ENCODE measurements at places on chromosomes 2 and 18.

GRCh38 chr2:28252311-28252710 lies 140.3 kb upstream of the FOSL2 start:
- DNase-seq: no peak

GRCh38 chr2:14737201-14737600 lies 104.7 kb downstream of the LRATD1 start:
- no peak for DNase-seq

GRCh38 chr2:181977661-181978350 lies 7.8 kb upstream of the PPP1R1C start:
- no peak for DNase-seq

DNA sequence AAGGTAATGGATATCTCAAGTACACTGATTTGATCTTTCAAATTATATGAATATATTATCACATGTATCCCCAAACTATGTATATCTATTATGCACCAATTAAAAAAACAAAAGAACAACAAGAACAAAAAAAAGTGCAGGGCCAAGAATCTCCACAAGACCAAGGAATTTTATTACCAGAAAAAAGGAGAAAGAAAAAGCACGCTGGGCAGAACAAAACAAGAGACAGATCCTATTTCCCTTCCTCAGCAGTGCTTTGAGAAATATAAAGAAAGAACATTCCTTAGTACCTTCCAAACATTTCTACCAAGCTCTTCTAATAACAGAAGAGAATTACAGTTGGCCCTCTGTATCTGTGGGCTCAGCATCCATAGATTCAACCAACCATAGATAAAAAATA lies 144.7 kb upstream of the CREB1 start:
- DNase-seq: no peak

- DNase-seq: no peak
Observed at GRCh38 chr18:9281780-9282179, 52.8 kb upstream of the TWSG1 start.

DNA sequence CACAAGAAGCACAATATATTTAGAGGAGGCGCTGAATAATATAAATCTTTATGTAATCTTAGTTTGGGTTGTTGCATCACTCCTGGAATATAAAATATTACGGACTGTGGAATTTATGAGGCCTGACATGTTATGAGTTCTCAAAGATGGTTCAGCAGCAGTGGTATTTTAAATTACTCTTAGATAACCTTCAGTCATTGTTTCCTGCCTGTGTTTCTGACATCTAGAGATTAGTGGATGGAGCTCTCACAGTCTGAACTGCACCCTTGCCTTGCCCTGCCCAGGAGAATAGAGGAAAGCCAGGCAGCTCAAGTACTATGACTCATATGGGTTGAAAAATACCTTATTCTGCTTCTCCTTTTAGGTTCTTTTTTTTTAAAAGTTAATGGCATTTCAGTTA lies 70.0 kb downstream of the ACSL3 start:
- DNase-seq: no peak

DNA sequence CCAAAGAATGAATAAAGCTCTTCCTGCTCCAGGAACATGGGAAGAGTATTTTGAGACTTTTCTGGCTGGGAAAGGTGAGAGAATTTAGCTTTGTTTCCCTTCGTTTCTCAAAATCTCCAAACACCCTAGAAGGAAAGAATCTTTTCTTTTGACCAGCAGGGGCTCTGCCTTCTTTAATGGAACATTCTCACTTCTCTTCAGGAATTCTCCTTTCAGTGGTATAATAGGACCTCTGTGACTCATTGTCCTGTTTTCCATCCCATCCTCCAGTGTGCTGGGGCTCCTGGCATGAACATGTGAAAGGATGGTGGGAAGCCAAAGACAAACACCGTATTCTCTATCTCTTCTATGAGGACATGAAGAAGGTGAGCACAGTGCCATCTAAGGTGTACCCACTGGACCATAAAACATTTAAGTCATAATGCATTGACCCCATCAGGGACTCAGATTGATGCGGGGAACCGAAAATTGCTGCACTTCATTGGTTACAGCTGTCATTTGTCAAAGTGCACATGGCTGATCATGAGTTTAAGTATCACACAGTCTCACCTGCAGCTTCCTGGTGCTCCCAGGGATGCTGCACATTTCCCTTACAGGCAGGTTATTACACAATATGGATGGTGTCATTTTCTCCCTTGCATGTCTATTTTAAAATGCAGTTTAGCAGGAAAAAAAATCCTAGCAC lies 5.5 kb downstream of the SULT1C4 start:
- DNase-seq: no peak

DNA sequence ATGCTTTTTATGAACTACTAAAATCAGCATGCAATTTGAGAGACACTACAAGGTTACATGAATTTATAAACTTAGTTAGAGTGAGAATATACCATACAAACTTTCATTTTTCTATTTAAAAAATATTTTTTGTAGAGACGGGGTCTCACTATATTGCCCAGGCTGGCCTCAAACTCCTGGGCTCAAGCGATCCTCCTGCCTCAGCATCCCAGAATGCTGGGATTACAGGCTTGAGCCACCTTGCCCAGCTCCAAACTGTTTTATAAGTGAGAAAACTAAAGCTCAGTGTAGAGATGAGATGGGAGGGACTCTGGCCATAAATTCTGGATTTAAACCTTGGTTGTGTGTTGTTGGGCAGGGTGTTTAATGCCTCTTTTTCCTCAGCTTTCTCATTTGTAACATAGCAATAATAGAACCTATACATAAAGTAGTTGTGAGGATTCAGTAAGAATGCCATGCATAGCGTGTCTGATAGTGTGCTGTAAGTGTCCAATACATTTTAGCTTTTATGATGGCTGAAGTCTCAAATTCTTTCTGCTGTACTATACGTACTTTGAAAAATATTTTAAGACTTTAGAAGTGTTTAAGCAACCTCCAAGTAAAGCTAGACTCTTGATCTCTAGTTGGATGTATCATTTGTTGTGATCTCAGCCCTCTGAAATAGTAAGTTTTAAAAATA lies 9.7 kb downstream of the CAB39 start:
- DNase-seq: no peak

GRCh38 chr18:35971661-35972196 lies 750 bp upstream of the RMP24 start:
- DNase-seq: no peak

GRCh38 chr18:45008694-45009413 lies 328.2 kb downstream of the SETBP1 start:
- no peak for DNase-seq

DNA sequence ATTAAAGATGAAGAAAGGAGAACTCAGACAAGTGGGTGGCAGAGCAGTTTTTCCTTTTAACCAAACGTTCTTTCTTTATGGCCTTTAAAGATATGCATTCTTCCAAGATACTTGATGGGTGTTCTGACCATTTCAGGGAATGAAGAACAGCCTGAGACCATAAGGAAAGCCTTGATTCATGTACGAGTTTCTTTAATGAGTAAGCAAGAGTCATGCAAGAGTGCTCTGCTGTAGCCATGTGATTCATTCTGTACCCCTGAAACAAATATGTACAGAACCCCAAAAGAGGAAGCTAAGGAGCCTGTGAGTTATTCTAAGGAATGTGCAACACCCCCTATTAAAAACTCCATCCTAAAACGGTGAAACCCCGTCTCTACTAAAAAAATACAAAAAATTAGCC lies 372.8 kb downstream of the MTX2 start:
- no peak for DNase-seq

DNA sequence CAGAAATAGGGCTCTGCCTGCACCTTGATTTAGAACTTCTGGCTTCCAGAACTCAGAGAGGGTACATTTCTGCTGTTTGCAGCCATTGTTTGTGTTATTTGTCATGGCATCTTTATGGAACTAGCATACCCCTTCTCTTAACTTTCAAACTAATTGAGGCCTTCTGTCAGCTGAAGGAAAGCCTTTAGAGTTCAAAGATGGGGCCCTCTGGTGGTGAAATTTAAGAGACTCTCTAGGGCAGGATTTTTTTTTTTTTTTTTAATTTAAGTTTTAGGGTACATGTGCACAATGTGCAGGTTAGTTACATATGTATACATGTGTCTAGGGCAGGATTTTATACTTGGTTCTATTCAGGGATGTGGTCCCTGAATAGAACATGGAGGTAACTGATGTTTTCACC lies 260.6 kb upstream of the LINC00305 start:
- DNase-seq: no peak

DNA sequence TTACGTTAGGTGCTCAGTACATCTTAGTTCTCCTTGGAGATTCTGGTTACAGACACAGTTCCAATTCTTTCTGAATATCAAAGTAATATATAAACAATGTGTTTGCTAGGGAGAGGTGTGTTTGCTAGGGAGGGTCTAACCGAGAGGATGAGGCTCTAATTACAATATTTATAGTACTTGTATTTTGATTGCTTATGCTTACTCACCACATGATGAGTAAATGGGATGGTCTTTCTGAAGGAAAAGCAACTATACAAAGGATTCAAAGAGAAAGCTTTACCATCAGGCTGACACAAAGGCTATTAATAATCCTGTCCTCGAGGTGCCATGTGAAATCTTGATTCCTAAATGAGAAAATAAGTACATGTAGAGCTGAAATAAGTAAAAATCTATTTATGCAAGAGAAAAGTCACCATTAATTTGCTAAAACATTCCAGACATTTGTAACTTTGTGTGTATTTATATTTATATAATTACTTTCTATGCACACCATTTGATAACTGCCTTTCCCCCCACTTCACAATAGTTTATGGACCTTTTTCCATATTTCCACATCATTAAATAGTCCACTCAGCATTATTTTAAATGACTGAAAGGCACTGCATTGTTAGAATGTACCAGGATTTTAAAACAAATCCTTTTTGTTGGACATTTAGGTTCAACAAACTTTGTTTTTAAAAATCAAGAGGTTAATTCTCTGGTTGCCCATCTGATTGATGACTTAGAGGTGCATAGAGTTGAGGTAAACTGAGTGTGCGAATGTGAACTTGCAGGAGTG lies 94.5 kb upstream of the FN1 start:
- DNase-seq: no peak

GRCh38 chr2:73368781-73369180 lies 16.9 kb upstream of the ALMS1 start:
- DNase-seq: no peak

DNA sequence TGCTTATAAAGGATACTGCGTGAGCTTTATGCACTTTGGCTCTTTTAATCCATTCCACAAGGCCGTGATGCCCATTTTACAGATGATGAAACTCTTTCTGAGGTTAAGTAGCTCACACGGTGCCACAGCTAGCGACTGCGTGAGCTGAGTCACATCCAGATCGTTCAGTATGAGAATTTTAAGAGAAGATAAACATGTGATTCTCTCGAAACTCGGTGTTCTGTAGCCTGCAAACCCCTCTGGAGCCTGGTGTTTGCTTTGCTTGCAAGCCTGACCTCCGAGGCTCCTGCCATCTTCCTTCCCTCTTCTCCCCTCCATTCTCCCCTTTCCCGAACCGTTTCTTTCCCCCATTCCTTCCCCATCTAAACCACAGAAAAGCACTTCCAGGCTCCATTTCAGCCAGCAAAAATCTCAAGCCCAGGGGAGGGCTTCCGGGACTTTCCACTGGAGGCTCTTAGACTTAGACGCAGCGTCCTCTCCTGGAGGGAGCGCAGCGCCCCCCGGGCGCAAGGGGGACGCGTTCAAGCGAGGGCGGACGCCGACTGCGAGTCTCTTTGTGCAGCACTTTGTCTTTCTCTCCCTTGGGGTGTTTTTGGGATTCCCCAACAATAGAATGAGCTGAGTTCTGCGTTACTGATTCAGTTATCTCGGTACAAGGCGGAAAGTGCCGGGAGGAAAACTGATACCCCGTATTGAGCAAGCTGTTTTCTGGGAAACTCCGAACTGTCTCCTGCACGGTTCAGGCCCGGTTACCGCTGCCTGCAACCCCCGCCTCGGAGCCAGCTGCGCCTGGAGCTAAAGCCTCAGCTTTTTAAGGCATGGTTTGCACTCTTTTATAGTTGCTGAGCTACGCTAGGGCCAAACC lies 38.0 kb downstream of the CYP1B1 start:
- no peak for DNase-seq

DNA sequence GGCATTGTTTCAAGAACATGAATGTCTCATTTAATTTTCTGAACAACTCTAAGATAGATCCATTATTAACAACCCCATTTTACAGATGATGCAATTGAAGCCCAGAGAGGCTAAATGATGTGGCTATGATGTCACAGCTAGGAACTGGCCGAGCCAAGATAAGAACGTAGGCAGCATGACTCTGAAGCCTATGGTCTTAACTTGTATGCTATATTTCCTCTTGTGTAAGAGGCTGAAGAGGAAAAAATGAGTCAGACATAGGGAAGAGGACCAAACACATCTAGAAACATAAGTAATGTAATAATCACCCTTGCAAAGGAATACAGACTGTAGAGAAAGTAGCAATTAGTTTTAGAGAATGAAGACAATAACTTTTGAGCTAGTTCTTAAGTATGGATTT lies 416.8 kb downstream of the FIGN start:
- no peak for DNase-seq

- DNase-seq: no peak
Observed at GRCh38 chr2:200099256-200099655, 143.9 kb downstream of the MAIP1 start.

GRCh38 chr2:157868993-157869392 lies 7.1 kb downstream of the ACVR1 start:
- no peak for DNase-seq

DNA sequence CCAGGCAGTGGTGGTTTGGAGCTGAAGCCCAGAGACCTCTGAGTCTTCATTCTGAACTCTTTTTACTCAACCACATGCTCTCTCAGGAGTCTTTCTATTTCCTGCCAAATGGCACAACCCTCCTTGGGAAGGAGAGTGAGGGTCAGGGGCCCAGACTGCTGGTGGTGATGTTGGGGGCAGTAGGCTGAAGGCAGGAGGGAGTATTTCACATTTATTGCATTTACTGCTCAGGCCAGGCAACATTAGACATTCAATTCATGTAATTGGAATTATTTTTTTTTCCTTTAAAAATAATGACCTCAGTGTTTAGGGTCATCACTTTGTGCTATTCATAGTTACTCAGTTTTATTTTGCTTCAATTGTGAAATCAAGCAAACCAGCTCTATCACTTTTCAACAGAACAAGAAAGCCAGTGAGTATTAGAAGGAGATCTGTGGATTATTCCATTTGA lies 311.3 kb upstream of the NT5C1B start:
- DNase-seq: no peak

GRCh38 chr2:105362862-105363591 lies 25.7 kb downstream of the C2orf49 start:
- DNase-seq: no peak

GRCh38 chr2:112138159-112139032 lies at the start of gene FBLN7:
TSS of gene FBLN7 (plus strand) at chr2:112138385. CDS start at chr2:112138656, 271 bp downstream.
- DNase-seq: no peak
